ENCODE measurements at places on chromosomes 11 and 22. TPM values are rescaled to one million over a fixed set of nuclear protein-coding genes. Genes with fewer than 3 reads are reported as not detected.

Gene SSTR3
- 0.11 TPM for total RNA-seq

Gene KCTD14
- 21.3 TPM for total RNA-seq

Gene TYR
- not detected for total RNA-seq

Gene PACSIN3
- total RNA-seq, result 34.7 TPM

Gene LRRC55
- total RNA-seq, result 2.9 TPM

Gene P2RY2
- total RNA-seq, result 3.8 TPM

Gene SUSD2
- 82.6 TPM for total RNA-seq

DNA sequence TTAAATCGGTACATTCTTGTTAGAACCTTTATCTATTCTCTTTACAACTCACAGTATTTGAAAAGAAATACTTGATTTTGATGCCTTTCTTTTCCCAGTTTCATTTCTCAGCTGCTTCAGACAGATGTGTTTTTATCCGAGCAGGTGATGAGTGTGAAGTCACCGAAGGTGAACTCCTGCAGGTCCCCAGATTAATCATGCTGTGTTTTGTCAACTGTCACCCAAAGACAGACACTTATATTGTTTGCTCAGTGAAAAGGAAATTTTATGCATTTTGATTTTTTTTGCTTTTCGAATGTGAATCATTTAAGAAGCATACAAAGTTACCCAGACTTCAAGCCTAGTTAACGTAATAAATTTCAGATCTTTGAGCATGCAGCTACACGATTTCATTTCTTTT, 7.8 kb upstream of the TMPRSS13 start:
- no peak overlapping the region for H3K4me3 ChIP-seq
- H3K27ac ChIP-seq, result no peak overlapping the region
- no peaks in the 10 kb centered on the region for H3K27me3 ChIP-seq
- no peaks in the 10 kb centered on the region for H3K36me3 ChIP-seq

DNA sequence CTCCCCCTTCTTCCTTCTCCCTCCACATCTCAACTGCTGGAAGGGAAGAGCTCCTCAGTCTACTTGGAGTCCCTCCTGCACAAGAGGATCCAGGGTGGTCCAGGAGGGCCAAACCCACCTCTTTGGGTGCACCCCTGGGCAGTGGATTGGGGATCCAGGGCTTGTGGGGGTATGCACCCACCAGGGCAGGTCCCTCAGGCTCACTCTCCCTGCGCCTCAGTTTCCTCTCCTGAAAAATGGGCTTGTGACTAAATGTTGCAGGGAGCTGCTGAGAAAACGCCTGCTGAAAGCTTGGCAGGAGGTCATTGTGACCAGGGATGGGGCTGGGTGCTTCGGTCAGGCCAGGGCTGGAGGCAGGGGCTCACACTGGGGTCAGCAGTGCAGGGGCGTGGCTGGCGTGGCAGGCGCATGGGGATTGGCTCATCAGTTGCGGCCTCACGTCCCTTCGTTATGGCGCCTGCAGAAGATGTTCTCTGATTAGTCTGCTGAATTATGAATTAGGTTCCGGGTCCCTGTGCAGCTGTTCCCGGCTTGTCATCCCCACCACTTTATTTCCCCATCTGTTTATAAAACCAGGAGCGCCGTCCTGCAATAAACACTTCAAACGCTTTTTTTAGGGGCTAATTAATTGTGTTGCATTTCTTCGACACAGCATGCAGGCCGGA, 25.7 kb upstream of the CCDC188 start:
- DNase-seq, result no peak
- no peak overlapping the region for H3K27ac ChIP-seq
- H3K4me1 ChIP-seq, result no peaks in the 10 kb centered on the region
- H3K4me3 ChIP-seq, result no peak overlapping the region

DNA sequence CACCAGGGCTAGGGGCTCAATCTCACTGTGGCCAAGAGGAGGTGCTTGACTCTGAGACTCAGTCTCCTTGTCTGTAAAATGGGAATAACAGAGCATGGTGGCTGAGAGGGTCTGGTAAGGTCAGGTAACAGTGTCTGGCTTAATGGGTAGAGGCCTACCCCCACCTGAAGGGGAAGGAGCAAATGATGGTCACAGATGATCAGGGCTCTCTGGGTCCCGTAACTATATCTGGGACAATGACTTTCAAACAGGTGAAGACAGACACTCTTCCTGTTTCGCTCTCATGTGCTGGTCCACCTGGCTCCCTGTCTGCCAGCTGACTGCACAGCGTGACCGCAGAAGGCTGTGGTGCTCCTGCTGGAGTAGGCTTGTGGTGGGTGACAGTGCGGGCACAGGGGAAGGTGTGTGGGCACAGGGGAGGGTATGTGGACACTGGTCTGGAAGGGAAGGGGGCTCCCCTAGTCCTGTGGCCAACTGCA, 4.0 kb downstream of the A4GALT start:
- peaks cover 21% of the 10 kb centered on the region for H3K27me3 ChIP-seq
- H3K4me1 ChIP-seq, result no peaks in the 10 kb centered on the region
- no peak for DNase-seq
- H3K36me3 ChIP-seq, result no peaks in the 10 kb centered on the region
- H3K27ac ChIP-seq, result no peak overlapping the region
- no peak overlapping the region for H3K4me3 ChIP-seq

- H3K27me3 ChIP-seq, result no peaks in the 10 kb centered on the region
- DNase-seq, result no peak
- no peaks in the 10 kb centered on the region for H3K36me3 ChIP-seq
- H3K4me1 ChIP-seq, result no peaks in the 10 kb centered on the region
- no peak overlapping the region for H3K4me3 ChIP-seq
- no peak overlapping the region for H3K27ac ChIP-seq
These were observed 109.7 kb upstream of the OR9Q1 start for GRCh38 chr11:57913715-57914704.

DNA sequence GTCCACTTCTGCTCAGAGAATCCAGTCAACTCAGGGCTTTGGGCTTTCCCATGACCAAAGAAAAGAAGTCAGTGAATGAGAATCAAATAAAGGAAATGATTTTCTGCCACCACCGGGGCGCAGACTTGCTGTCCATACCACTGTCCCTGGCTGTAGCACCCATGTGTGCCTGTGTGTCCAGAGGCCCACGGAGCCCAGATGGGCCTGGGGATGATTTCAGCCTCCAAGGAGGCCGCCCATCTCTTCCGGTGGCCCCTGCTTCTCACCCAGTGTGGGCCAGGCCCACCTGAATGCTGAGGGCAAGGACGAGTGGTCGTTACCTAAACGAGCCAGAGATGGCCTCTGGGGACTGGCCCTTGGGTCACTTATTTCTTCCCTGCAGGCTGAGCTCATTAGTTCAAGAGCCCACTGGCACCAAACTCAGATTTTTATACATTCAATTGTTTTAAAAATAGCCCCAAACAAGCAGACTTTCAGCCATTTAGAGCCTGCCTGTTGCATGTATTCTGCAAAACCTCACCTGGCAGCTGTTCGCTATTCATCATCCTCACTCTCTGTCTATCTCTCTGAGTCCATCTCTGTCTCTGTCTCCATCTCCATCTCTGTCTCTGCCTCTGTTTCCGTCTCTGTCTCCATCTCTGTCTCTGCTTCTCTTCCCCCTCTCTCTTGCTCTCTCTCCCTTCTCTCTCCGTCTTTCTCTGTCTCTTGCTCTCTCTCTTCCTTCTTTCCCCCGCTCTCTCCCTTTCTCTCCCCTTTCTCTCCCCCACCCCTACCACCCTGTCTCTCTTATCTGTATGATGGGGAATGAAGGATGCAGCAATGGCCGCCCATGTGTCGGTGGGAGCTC, 24.2 kb downstream of the KRTAP5-5 start:
- no peak for DNase-seq
- no peaks in the 10 kb centered on the region for H3K36me3 ChIP-seq

DNA sequence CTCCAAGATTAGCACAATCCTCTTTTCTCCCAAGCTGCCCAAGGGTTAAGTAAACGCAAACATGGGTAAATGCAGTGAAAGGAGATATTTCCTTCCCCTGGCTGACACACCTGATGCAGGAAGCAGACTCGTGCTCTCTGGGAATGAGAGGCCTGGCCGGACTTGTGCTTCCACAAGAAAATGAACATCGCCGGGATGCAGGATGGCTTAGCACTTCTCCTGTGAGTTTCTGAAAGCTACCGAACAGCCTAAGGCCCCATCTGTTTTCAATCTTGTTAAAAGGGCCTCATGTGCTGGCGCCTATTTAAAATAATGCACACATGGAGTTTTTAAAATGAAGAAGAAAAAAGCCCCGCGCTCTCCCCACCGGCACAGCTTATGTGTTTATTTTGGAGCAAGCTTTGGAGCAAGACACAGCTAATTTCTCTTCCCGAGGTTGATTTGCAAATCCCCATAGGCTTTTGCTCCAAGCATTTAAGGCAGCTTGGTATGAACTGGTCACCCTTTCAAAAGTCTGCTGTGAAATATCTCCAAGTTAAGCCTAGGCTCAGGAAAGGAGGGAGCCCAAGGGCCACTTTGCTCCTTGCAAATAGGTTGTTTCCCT, 100.9 kb downstream of the SYN3 start:
- H3K4me3 ChIP-seq, result no peak overlapping the region
- H3K4me1 ChIP-seq, result peaks cover 22% of the 10 kb centered on the region
- DNase-seq, result peak; percentile 63
- no peaks in the 10 kb centered on the region for H3K36me3 ChIP-seq

DNA sequence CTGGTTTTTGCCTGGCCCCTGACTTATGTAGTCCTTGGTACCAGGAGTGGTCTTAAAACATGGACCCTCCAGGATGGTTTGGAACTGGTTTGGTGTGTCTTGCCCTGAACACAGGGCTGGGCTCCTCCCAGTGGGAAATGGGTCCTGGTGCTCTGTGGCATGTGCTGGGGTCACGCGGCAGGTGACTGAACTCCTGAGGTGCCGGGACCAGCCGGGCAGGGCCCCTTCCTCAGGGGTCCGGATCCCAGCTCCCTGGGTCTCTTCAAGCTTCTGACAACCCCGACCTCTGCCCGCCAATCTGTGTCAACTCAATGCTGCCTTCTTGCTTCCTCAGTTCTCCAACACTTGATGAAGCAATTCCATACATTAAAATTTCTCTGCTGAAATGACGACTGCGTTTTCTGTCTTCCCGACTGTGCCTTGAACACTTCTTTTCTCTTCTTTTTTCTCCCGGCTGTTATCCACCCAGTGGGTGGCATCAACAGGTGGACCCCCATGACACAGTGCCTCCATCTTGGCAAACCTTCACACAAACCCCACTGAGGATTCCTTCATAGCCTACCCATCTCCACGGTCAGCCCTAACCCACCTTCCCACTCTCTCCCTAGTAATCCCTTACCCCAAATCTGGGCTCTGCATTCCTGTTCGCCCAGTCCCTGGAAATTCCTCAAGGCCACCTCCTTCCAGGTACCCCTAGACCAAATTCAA, 4.4 kb downstream of the IFT27 start:
- no peaks in the 10 kb centered on the region for H3K27me3 ChIP-seq
- no peak for DNase-seq
- H3K4me1 ChIP-seq, result no peaks in the 10 kb centered on the region
- H3K4me3 ChIP-seq, result no peak overlapping the region

DNA sequence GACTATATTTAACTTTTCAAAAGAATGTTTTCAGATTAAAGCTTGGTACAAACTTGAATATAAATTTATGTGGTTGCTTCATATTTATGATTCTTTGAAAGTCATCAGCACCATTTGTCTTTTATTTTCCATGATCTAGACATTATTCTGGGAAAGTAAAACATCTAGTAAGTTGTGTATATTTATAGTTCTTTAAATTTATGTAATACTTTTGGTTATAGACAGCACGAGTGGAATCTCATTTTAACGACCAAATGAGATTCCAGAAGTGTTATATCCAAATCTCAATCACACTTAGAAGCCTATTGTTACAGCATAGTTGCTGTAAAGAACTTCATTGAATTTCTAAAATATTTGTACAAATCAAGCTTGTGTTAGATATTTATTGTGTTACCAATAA, 212.3 kb downstream of the DDX10 start:
- no peak for DNase-seq
- H3K4me1 ChIP-seq, result no peaks in the 10 kb centered on the region
- no peaks in the 10 kb centered on the region for H3K27me3 ChIP-seq

DNA sequence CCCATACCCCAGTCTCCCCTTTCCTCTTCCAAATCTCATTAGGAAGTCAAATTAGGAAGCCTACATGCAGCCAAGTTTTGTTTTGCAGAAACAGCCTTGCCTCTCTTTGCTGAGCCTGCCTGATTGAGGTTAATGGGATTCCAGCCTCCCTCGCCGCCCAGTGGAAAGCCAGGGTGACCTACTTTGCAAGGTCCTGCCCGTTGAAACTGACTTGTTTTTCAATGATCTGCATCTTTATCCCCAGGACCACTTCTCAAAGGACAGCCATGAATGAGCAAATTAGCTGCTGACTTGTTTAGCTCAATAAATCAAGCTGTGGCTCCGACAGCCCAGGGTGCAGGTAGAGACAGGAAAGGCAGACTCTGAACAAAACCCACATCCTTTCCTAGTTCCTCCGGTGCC, 110.4 kb downstream of the RRAS2 start:
- no peaks in the 10 kb centered on the region for H3K27me3 ChIP-seq
- DNase-seq, result peak; percentile 41
- no peak overlapping the region for H3K27ac ChIP-seq
- no peaks in the 10 kb centered on the region for H3K4me1 ChIP-seq

DNA sequence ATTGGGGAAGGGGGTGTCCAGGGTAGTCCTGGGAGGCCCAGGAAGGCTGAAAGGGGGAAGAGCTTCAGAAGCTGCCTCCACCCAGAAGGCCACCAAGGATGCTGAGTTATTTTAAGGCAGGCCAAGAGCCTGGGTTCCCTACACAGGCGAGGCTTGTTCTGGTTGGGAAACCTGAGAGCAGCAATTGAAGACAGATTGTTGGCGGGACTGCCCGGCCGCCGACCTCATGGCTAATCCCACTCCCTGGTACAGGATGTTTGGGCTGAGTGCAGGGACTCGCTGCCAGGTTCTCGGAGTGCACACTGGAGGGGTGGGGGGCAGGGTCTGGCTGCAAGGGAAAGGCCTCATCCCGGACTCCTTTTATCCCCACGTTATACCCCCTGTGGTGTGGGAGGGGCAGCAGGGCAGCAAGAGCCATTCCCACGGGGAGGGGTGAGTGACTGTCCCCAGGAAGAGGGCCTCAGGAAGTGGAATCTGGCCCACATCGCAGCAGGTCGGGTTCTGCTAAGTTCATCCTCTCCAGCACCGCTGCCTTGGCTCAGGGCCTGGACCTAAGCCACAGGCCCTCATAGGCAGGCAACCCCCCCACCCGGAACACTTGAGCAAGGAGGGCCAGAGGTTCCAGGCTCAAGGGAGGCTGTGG, 43.6 kb upstream of the PRR5 start:
- no peak overlapping the region for H3K4me3 ChIP-seq
- no peak overlapping the region for H3K27ac ChIP-seq
- peaks cover 19% of the 10 kb centered on the region for H3K4me1 ChIP-seq
- no peaks in the 10 kb centered on the region for H3K36me3 ChIP-seq
- H3K27me3 ChIP-seq, result no peaks in the 10 kb centered on the region
- peak; percentile 81 for DNase-seq

GRCh38 chr11:2265396-2265795, 5.0 kb downstream of the ASCL2 start:
- peaks cover 2% of the 10 kb centered on the region for H3K27me3 ChIP-seq
- no peak overlapping the region for H3K4me3 ChIP-seq
- H3K4me1 ChIP-seq, result no peaks in the 10 kb centered on the region
- H3K27ac ChIP-seq, result no peak overlapping the region
- no peaks in the 10 kb centered on the region for H3K36me3 ChIP-seq
- DNase-seq, result no peak

Measured in lung (tissue), 17 donors.